ENCODE measurements at places on chromosomes 6 and 20. TPM values are rescaled to one million over a fixed set of nuclear protein-coding genes. Genes with fewer than 3 reads are reported as not detected.

MCCD1 gene
- not detected for total RNA-seq

PPP1R3G gene
- 3.8 TPM for total RNA-seq

CRISP2 gene
- not detected for total RNA-seq

APOM gene
- total RNA-seq = not detected

HDGFL1 gene
- not detected for total RNA-seq

BEND6 gene
- 34.8 TPM for total RNA-seq

PTCRA gene
- total RNA-seq = not detected

CYB5R4 gene
- 7.2 TPM for total RNA-seq

WTAP gene
- total RNA-seq = 103 TPM

HCRTR2 gene
- not detected for total RNA-seq

CD40 gene
- 0.45 TPM for total RNA-seq

- DNase-seq = no peak
Observed at GRCh38 chr20:38222923-38223742, 37.4 kb downstream of the KIAA1755 start.

- DNase-seq = peak; percentile 83
Observed at GRCh38 chr20:35467339-35468224, 12.2 kb downstream of the CEP250 start.

GRCh38 chr6:148037496-148037895 lies 305.1 kb upstream of the SASH1 start:
- no peak for DNase-seq

DNA sequence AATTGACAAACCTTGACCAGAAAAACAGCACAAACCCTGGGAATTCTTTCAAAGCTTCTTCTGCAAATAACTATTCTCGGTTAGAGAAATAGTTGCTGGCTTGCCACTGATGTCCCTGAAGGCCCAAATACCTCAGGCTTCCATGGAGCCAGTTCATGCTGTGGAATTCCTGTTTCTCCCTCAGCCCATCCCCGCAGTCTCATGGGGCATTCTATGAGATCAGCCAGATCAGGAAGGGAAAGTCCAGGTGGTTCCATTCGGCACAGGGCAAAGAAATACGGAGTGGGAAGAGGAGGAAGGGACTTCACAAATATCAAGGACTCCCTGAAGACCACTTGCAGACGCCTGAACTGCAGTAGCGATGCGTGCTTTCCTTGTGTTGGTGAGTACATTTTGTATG lies 63.3 kb downstream of the MYLK4 start:
- DNase-seq = no peak

DNA sequence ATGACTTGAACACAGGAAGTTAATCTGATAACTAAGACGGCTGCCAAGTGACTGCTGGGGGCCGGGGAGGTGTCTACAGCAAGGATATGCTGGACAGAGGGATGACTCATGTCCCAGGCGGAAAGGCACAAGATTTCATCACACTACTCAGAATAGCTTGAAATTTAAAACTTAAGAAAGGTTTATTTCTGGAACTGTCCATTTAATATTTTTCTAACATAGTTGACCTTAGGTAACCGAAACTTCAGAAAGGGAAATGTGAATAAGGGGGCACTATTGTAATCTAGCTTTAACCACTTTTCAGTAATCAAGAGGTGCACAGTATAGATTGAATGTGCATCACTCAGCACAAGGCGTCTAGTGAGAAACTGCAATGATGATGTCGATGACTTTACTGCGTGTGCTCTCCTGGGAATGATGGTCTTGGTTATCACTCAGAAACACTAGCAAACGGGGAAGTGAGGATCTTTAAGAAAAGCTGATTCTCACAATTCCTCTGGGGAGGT lies 171.5 kb downstream of the QKI start:
- peak; percentile 90 for DNase-seq

GRCh38 chr6:56638760-56639159 lies 3.9 kb downstream of the DST start:
- DNase-seq = no peak

DNA sequence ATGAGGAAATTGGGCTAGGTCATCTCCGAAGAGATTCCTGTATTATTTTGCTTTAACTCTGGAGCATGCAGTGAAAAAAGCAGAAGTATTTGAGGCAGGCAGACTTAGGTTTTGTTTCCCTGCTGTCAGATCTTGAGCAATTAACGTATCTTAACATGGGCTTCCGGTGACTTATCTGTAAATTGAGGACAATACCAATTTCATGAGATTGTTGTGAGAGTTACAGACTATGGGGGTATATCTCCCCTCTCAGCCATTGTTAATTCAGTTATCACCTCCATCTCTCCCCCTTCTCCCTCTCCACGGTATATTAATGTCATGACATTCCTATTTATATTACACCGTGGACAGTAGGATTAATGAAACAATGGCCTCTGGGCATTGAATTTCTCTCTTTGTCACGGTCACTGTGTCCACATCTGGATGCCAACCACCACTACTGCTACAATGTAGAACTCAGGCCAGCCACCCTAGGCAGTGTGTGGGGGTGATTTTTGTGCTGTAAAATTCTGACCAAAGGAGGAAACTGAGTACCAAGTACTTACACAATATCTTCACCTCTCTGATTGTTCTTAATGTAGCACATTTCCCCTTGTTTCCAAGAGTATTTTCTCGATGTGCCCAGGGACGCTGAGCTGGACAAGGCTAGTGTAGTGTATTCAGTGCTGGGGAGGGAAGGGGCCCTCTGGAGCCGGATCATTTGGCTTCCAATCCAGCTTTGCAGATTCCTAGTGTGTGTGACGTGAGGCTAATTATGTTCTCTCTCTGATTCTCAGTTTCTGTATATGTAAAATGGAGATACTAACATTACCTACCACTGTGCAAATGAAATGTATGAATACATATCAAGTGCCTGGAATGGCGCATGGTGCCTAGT lies 77.2 kb downstream of the GCNT2 start:
- DNase-seq = no peak

GRCh38 chr6:100105919-100106529 lies 112.0 kb upstream of the MCHR2 start:
- DNase-seq = no peak

DNA sequence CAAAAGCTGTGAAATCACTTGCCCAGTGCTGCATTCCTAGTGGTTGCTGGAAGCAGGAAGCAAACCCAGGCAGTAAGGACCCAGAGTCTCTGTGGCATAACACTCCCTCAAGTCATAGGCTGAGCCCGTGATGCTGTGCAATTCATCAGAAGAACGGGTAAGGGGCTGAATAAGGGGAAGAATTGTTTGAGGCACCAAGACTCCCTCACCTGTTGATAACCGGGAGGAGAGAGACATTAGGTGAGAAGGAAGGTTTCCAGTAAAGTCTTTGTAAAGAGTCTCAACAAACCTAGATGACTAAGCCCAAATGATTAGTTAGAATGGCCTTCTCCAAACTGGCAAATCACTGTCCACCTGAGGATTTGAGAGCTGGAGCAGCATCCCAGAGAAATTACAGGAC lies 18.3 kb downstream of the ENPP3 start:
- no peak for DNase-seq

DNA sequence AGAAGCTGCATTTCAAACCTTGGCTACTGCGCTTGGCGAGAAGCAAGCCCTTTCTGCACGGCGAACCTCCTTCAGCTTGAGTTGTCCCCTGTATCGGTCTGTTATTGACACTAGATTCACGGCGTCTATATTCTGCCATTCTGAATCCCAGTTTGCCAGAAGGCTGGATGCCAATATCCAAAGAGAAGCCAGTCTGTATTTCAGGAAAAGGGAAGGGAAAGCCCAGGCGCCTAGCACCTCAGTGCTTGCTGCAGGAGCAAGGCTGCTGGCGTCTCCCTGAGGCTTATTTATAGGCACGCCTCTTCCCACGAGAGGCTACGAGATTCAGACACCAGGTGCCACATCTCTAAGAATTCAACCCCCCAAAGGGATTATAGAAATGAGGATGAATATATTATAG lies 89.6 kb upstream of the CDH4 start:
- no peak for DNase-seq

DNA sequence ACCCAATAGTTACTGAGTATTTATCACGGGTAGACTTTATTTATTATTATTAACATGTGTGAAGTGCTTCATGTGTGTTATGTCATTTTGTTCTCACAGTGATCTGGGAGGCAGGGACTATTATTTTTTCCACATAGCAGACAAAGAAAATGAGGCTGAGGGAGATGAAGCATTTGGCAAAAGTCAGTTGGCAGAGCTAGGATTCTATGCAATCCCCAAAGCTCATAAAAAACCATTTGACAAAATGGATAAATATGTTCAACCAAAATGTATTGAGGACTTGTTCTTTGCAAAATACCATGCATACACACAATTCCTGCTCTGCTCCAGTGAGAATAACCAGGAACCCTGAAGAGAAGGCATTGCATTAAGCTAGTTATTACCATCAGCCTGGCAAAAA lies 184.4 kb downstream of the HS3ST5 start:
- DNase-seq = no peak

- DNase-seq = no peak
Observed at GRCh38 chr6:6008089-6008647, 1.4 kb upstream of the NRN1 start.

- peak; percentile 23 for DNase-seq
Observed at GRCh38 chr6:10528158-10528981, 7.2 kb downstream of the GCNT2 start.

GRCh38 chr20:37777012-37777950 lies 83.5 kb downstream of the CTNNBL1 start:
- DNase-seq = peak; percentile 34

- no peak for DNase-seq
Observed at GRCh38 chr20:33702861-33703260, 16.7 kb upstream of the E2F1 start.

DNA sequence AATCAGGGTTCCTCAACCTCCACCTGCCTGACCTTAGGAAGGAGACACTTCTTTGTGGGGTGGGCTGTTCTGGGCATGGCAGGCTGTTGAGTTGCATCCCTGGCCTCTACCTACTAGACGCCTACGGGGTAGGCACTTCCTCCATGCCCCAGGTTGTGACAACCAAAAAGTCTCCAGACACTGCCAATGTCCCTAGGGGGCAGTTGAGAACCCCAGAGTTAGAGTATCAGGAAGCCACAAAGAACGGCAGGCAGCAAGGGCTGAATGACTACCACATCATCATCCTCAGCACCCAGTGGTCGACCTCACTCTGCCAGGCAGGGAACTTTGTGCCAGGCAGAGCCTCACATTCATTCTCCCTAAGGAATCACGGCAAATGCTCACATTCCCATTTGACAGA lies 21.5 kb downstream of the PMEPA1 start:
- no peak for DNase-seq

- no peak for DNase-seq
Observed at GRCh38 chr20:32541323-32542258, 43.5 kb downstream of the NOL4L start.

DNA sequence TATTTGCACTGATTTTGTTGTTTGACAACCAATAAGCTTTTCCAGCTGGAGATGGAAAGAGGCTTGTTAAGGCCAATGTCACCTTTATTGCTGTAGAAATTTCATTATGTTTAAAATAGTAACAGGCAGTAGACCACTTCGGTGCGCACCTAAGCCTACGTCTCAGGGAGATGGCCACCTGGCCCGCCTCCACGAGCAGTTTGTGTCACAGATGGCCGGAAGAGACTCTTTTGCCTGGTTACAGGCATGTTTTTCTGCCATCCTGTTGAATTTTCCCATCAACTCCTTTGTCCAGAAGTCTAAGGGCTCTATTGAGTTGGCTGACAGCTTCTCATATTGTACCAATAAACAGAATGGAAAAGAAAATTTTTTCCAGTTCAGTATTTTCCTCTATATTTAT lies 51.0 kb downstream of the SLC9A8 start:
- DNase-seq = no peak

GRCh38 chr20:37914672-37915433 lies 11.9 kb downstream of the VSTM2L start:
- no peak for DNase-seq

All from fibroblast of the aortic adventitia (primary cell).